Stimulated activated CD4-positive, alpha-beta T cell treated with anti-CD3 and anti-CD28 coated beads, Interleukin-1b, Interleukin-23, amount 100 ng/mL, for 1 hour (primary cell): ENCODE measurements at places on chromosomes 4 and X.

DNA sequence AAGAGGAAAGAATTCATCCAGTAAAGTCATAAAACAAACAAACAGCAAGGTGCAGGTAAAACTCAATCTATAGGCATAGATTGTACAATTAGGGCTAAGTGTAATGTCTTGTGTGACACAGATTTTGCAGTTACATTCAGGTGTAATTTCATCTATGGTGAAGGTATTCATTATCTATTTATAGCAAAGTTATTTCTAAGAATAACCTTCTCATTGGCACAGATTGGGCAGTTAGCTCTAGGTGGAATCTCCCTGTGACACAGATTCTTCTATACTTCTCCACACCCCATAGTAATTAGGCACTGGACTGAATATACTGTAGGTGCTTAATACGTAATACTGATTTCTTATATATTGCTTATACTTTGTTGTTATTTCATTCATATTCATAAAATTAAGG, 66.8 kb downstream of the COL25A1 start:
- no peak for DNase-seq

DNA sequence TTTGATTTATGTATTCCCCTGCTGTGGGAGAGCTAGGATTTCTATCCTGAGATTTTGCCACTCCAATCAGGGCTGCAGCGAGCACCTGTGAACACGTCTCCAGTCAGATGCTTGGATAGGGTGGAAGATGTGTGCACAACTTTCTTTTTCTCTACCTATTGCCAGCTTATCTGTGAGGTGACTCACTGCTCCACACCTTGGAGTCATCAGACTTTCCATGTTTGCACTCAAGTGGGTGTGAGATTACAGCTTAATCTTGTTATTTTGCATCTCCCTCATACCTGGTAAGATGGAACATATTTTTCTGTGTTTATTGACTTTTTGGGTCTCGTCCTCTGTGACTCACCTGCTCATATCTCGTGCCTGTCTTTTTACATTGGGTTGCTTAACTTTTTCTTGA, 32.2 kb downstream of the PSAPL1 start:
- DNase-seq = no peak

GRCh38 chr4:76821641-76822040, 76.3 kb downstream of the SOWAHB start:
- DNase-seq = no peak

GRCh38 chrX:148417934-148418333, 82.5 kb upstream of the AFF2 start:
- no peak for DNase-seq

GRCh38 chr4:184364100-184364921, 110.0 kb downstream of the IRF2 start:
- no peak for DNase-seq

GRCh38 chrX:43899878-43900815, 17.9 kb upstream of the MAOB start:
- no peak for DNase-seq

DNA sequence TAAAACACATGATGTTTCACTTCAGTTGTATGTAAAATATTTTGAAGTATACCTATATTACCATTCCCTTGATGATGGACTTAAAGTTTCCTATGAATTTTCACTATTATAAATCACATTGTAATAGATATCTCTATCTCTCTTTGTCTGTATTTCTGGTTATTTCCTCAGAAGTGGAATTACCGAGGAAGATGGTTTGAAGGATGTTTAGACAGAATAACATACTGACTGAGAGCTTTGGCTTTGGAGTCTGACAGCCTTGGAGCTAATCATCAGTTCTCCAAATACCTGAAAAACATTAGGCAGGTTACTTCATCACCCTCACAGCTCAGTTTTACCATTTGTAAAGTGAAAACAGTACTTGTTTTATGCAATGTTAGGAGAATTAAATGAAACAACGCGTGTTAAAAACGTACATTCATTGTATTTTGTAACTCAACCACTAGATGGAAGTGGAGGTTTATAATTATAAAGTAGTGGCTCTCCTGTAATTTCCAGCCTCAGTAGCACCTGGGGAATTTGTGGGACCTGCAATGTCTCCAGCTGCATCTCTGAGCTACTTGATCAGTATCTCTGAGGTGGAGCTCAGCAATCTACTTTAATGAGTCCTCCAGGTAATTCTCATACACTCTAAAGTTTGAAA, 14.3 kb downstream of the JCHAIN start:
- no peak for DNase-seq

DNA sequence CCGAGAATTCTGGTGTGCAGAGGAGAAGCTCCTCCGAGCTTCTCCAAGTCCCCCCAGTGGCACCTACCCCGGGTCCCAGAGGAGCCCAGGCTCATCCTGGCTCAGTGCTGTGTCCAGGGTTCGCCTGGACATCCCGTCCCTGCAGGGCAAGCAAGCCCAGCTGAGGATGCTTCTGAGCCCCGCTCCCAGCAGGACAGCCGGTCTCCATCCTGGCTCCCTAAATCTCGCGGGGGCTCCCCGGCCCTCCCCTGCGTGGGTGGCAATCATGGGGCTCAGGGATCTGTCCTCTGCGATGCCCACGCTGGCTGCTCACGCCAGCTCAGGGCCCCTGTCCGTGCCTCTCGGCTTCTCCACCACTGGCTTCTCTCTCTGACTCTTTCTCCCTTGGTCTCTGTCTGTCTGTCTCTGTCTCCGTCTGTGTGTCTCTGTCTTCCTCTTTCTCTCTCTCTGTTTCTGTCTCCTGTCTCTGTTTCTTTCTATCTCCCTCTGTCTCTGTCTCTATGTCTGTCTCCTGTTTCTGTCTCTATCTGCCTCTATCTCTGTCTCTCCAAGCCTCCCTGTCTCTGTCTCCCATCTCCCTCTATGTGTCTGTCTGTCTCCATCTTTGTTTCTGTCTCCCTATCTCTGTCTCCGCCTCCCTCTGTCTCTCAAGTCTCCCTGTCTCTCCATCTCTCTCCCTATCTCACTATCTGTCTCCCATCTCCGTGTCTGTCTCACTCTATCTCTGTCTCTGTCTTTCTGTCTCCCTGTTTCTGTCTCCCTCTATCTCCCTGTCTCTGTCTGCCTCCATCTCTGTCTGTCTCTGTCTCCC, 27.8 kb upstream of the SLC25A6 start:
- DNase-seq = no peak

- no peak for DNase-seq
These were observed 473.9 kb upstream of the FTHL17 start for GRCh38 chrX:31545726-31546125.

GRCh38 chrX:150731795-150732194, 38.6 kb downstream of the MTMR1 start:
- DNase-seq = no peak

DNA sequence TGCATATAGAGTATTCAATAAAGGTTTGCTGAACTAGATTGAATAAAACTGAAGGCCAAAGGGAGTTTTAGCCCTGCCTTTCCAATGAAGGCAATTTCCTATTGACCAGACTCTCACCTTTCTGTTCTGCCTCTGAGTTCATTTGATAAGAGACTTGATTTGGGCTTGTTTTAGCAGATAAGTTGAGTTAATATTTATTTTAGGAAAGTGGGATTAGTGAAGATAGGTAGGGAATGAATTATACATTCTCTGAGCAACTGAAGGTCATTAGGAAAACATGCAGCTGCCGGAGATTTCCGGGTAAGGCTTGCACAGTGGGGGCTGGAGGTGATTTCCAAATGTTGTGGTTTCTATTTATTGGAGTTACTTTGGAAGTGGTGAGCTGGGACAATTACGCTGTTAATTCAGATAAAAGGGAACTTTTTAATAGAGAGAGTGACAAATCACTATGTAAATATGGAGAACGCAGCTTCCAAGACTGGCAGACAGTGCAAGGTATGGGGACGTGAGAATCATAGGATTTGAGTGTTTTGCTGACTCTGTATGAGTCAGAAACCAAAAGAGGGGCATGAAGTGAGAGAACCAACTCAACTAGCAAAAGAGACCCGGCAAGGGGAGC, 553.6 kb upstream of the BOD1L1 start:
- no peak for DNase-seq

GRCh38 chr4:10066206-10066605, 44.9 kb upstream of the SLC2A9 start:
- DNase-seq = no peak

DNA sequence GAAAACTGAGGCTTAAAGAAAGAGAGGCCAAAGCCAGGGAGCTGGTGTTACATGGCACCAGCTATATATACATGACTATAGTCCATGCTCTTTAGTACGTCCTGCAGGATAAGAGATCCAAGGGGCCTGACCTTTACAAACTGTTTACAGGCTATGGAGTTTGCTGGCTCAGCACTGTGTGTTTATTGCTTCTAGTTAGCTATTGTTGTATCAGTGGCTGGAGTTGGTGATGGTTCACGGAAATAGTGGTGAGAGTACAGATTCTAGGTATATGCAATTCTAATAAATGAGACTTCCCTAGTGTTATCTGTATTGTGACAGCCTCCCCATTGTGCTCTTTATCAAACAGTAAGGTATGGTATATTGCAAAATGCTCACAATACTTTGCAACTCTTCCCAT, 46.5 kb downstream of the REPS2 start:
- no peak for DNase-seq

GRCh38 chr4:146073517-146073916, 102.0 kb upstream of the LSM6 start:
- DNase-seq = no peak

- DNase-seq = no peak
These were observed 20.8 kb upstream of the TMEM128 start for GRCh38 chr4:4268776-4269175.

- no peak for DNase-seq
These were observed 86.1 kb downstream of the BMP3 start for GRCh38 chr4:81116566-81116965.

- no peak for DNase-seq
These were observed 293.9 kb downstream of the BMPR1B start for GRCh38 chr4:95051702-95052020.

- no peak for DNase-seq
These were observed 134.0 kb downstream of the ARHGAP10 start for GRCh38 chr4:147865926-147866325.

DNA sequence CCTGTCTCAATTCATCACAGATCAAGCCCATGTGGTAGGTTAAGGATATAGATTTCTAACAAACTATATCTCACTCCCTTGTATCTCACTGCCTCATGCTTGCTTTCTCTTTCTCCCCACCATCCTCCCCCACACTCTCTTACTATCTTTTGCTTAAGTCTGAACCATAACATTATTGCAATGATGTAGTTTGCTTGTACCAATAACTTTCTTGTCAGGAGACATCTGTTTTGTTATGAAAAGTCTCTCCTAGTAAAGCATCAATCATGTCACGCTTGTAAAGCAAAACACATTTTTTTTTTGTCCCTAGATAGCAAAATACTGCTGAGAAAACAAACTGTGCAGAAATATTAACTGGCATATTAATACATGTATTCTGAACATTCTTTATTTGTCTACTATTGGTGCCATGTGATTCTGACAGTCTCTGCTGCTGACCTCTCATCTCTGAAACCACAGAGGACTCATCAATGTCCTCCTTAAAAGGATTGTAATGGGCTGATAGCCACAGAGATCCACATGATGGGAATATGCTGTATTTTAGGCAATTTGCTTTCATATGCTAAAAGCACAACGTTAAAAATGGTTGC, 217.5 kb downstream of the VEGFC start:
- DNase-seq = no peak

DNA sequence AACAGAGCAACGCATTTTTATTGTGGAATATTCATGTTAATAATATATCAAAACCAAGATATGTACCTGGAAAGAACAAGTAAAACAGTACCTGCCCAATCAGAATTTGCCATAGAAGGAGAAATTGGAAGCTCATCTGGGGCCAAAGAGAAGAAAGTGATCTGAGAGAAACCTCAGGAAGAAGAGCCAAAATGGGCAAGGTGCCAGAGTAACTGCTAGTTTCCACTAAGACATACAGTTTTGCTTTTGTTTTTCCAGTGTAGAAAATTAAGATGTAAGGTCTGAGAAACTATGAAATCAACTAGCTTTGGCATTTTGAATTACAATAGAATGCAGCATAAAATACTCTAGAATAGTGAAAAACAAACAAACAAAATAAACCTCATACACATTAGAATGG, 2201.2 kb downstream of the ARAP2 start:
- DNase-seq = no peak

GRCh38 chr4:147863808-147864472, 132.1 kb downstream of the ARHGAP10 start:
- no peak for DNase-seq

DNA sequence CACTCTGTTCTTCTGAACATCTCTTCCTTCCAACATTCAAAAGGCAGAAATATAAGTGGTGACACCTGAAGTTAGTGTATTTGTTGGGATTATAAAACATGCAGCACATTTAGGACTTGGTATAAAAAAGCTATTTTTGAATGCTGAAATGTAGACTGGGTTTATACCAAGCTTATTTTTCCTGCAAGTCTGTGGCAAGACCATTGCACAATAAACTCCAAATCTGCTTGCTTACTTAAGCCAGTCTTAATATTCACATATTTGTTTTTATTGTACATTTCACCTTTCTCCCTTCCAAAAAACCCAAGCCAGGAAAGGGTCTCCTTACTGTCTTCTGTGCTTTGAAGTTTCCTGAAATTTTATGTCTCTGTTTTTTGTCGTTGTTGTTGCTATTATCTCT, 63.7 kb downstream of the FHIP1A start:
- no peak for DNase-seq

DNA sequence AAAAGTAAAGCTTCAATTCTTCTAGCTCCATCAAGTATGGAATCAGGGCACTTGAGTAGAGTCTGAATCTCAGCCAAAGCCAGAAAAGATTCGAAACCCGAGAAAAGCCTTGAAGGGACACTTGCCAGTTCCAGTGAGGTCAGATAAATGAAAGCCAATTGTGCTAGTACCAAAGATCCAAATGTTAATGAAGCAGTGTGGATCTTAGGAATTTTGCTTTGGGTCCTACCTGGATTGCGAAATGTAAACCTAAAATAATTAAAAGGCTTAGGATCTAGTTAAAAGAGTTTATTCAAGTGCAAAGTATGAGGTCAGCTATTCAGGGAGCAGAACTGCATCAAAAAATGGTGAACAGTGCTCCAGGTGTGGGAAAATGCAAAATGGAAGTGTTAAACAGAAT, 552.6 kb downstream of the NAP1L3 start:
- DNase-seq = no peak

DNA sequence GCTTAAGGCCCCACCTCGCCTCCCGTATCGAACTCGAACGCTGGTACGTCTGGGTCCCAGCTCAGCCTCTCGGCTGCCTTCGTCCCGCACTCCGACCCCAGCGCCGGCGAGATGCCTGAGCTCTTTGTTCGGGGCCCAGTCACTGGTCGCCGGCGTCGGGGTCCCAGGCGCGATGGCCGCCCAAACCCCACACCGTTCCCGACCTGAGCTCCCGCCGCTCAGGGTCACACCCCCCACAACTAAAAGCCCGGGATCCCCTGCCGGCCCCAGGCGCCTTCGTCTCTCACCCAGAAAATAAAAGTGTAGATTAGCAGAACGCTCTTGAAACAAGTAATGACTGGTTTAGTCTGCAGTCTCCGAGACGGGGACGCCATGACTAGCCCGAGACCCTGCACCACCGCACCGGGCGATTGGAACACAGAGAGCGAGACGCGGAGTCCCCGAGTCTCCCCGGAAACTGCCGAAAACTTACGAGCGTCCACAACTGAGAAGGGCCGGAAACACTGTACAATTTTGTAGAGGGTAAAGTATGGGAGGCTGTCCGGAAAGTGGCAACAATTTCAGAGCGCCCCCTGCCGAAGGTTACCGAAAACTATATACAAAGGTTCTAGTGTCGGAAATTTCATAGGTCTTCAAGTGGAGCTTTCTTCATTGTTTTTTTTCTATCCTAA, at the start of gene TSPAN6:
Gene TSPAN6, minus strand, starts transcription at position 486 of the 671 bp plus-strand sequence. Its CDS starts 112 bp downstream, at position 374.
- DNase-seq = peak; percentile 24

GRCh38 chrX:1932231-1932630, 317.4 kb downstream of the ASMT start:
- no peak for DNase-seq
